Muscle of back (tissue), 13 donors: ENCODE measurements at places on chromosomes 3 and 15. TPM values are rescaled to one million over a fixed set of nuclear protein-coding genes. Genes with fewer than 3 reads are reported as not detected.
A peak's percentile ranks its signal among the peaks of the same experiment; 100 is the strongest.

The CACNA1D gene
- 1.8 TPM for polyA plus RNA-seq

The BCHE gene
- 61.8 TPM for polyA plus RNA-seq

- DNase-seq, result no peak
Measured at GRCh38 chr3:197381371-197381770, 83.0 kb upstream of the DLG1 start.

- DNase-seq, result no peak
Measured at GRCh38 chr3:72768936-72769335, 79.3 kb downstream of the SHQ1 start.

The SEMA3G gene
- polyA plus RNA-seq, result 10.7 TPM

DNA sequence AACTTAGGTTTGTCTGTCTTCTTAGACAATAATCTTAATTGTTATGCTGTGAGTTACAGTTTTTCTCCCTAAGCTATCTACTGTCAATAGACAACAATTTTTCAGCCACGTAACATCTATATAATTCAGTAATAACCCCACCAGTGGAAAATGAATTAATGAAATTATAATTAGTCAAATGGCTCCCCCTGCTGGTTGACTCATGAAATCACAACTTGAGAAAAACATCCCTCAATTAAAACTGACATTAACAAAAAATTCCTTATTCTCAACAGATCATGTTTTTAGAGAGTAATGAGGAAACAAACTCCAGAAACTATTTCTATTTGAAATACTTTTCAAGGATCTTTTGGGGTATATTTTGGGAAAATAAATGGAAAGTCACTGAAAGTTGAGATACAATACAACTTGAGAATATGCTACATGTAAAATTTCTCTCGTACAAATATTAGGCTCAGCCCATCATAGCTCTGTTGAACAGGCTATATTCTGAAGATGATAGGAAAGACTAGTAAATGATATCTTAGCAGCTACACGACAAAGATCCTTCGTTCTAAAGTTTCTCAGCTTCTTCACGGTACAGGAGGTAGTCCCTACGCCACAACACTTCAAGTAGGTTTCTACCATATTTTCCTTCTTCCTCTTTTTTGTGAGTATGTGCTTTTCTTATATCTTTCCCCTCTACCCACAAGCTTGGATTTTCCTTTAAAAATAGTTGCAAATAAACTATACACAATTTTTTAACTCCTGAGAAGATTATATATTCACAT, 20.7 kb downstream of the PPP1R2 start:
- peak; percentile 40 for DNase-seq

GRCh38 chr3:122563717-122564025, 429 bp downstream of the PARP9 start:
- DNase-seq, result no peak

The TOPBP1 gene
- polyA plus RNA-seq, result 25.9 TPM

DNA sequence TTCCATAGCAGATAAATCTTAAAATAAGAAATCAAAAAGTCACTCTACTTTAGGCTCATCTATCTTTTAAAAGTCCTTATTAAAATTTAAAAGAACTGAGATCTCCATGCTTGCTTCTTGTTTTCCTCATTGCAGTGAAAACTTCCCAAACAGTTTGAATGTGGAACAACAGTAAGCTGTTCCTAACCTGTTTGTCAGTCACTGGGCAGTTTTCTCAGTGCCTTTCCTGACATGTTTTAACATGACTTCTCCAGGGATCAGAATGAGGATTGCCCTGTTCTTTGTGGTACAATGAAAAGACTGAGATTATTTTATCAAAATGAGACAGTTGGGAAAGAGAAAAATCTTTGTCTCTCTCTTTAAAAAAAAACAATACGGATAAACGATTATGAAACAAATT, 774 bp downstream of the GPR87 start:
- no peak for DNase-seq

The SLC9C1 gene
- 0.11 TPM for polyA plus RNA-seq

DNA sequence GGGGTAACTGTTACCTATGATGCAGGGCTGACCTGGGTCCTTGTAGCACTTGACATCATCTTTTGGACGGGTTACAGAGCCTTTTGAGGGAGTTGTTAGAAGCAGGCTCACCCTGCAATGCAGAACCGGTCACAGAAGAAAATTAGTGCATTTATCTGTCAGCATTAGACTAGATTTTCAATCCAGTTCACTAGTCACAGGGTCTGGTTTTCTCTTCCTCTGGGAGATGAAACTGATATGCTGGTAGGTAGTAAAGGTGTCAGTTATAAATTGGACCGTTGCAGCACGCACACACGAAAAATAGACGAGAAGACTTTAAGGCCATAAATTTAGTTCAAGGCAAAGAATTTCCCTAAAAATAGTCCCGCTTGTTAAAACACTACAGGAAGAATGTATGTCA, 532.3 kb upstream of the ATP11B start:
- DNase-seq, result no peak

The HDAC11 gene
- 13.1 TPM for polyA plus RNA-seq

DNA sequence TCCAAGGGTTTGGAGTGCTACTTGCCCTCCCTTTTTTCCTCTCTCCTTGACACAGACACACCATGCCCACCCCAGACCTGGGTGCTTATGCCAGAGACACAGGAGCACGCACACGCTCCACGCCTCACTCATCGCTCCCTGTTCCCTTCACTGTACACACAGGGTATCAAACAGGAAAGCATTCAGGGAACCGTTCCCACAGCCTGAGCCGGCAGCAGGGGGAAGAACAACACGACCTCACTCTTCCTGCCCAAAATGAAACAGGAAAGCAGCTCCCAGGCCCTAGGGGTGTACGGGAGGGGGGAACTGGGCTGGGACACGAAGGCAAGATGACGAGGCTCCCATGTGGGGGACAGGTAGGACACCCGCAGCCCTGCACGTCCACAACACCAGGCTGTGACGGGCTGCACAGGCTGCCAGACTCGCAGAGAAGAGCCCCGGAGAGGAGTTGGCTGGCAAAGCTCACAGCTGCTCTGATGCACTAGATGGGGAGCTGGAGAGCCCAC, 11.2 kb downstream of the DLL4 start:
- no peak for DNase-seq

The CAMP gene
- 0.94 TPM for polyA plus RNA-seq

DNA sequence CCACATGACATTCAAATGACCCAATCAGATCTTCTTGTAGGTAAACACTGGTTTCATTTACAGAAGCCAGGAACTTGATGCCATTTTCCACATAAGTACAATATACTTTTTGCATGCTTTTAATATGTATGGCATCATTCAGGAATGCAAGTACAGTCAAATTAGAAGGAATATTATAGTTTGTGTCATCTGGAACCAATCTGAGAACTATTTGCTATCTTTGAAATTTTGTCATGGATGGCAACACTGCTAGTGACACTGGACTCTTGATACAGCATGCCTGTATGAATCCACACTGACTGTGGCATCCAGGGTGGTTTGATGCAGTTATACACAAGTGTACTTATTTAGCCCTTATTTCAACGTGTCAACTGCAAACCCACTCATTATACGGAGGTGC, 141.6 kb downstream of the EBLN2 start:
- no peak for DNase-seq

- DNase-seq, result no peak
Measured at GRCh38 chr15:99558084-99558483, 7.7 kb upstream of the MEF2A start.

GRCh38 chr3:66154444-66154861, 66.3 kb upstream of the SLC25A26 start:
- DNase-seq, result no peak

GRCh38 chr3:10709110-10709781, 106.8 kb upstream of the SLC6A11 start:
- DNase-seq, result no peak

GRCh38 chr15:65254758-65255157, 31.9 kb downstream of the PARP16 start:
- no peak for DNase-seq

The ADCY5 gene
- polyA plus RNA-seq, result 3.0 TPM

GRCh38 chr3:118782755-118783202, 251.9 kb downstream of the IGSF11 start:
- DNase-seq, result no peak

The PRICKLE2 gene
- 8.3 TPM for polyA plus RNA-seq

DNA sequence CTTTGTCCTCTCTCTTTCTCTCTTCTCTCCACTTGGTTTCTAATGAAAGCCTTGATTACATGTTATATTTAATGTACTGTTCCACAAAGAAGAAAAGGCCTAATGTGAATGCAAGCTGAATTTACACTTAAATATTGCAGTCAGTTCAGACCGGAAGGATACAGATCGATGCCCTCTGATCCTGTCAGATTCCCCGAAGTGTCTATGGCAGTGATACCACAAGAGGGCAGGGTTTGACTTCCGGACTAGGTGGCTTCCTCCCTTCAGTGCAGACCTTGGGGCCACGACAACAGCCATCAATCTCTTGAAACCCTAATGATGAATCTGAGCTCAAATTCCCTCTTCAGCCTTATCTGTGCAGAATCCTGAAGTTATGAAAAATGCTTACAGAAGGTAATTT, 29.5 kb downstream of the AGTR1 start:
- no peak for DNase-seq

DNA sequence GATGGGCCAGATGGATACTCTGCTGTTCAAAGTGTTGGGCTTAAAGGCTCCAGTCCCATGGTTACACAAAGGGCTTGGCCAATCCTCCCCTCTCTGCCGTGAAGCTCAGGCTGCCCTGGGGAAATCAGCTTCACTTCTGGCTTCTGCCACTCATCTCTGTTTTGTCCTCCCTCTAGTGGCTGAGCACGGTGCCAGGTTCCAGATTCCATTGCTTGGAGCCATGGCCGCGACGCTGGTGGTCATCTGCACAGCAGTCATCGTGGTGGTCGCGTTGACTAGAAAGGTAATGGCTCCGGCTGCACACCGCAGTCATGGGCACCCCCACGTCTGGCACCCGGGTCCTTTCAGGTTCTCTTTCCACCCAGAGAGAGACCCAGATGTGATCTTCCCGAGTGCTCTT, 5.6 kb downstream of the TIGIT start:
- DNase-seq, result no peak

The KIF15 gene
- 9.7 TPM for polyA plus RNA-seq

DNA sequence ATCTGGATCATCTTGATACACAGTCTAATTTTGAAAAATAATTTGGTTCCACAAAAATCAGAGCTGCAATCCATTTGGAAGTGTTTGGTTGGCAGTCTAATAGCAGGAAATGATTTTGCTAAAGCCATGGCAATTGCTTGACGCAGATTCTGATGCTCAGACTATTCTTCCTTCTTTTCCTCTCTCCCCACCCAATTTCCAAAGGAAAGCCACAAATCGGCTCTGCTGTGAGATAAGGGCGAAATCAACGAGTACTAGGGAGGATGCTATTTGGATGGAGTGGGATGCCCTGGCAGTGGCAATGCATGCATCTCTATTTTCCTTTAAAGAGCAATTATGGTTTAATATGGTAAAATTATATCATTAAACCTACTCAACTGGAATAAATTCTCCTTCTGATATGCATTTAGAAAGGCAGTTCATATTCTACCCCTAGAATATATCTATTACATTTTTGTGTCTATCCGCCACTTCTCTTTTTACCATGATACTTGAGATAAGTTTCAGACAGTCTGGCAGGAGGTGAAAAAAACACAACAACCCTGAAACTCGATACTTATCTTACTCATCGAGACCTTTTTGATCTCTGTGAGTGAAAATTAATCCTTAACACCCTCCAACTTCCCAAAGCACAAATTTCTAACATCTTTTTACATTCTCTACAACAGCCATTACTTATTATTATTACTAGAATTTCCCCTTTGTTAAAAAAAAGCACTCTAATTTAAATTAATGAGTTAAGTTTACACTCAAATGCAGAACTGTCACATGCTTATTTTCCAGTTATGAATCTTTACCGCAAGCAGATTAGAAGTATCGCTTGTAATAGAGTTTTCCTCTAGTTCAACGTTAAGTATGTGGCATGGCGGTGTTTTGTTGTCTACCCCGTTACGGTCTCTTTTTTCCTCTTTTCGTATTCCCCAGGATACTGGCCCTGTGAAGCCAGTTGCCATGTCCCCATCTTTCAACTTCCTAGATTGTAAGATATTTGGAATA, 433.3 kb downstream of the FOXP1 start:
- DNase-seq, result no peak

DNA sequence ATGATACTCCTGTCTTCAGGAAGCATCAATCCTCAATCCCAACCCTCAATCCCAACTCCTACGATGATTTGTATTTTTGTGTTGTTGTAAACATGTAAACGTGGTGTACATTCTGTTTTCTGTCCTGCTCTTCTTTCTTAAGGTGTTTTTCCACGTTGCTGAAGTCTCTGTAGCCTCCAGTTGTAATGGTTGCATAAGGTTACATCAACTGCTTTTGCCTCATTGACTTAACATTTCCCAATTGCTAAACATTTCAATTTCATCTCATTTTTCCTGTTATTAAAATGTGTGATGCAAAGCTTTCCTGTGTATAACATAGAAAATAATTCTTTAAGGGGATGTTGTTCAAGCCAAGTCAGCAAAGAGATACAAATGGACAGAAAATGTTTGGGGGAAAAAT, 33.4 kb downstream of the HRH1 start:
- no peak for DNase-seq

The ZDHHC23 gene
- polyA plus RNA-seq, result 1.5 TPM

The SH3GL3 gene
- 12.2 TPM for polyA plus RNA-seq

DNA sequence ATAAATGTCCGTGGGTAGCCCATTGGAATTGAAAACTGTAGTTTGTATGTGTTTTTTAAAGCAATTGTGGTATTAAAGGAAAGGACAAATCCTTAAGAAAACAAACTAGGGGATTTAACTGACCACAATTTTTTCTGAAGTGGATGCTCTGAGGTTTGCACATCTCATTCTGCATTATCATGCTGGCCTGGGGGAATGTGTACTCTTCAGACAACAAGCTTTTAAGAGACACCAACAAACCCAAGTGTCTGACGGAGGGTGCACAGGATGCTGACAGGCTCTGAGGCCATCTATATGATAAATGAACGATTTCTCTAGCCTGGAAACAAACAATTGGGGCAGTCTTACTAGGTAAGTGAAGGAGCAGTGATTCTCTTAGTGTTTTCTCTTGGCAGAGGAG, 9.1 kb downstream of the LINS1 start:
- no peak for DNase-seq

DNA sequence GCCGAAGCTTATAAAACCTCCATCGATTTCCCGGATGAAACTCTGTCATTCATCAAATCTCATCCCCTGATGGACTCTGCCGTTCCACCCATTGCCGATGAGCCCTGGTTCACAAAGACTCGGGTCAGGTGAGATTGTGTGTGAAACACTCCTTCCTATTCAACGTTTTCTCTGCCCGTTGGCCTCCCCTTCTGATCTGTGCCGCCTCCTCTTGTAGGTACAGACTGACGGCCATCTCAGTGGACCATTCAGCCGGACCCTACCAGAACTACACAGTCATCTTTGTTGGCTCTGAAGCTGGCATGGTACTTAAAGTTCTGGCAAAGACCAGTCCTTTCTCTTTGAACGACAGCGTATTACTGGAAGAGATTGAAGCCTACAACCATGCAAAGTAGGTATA, 47.4 kb downstream of the SEMA6D start:
- DNase-seq, result no peak

DNA sequence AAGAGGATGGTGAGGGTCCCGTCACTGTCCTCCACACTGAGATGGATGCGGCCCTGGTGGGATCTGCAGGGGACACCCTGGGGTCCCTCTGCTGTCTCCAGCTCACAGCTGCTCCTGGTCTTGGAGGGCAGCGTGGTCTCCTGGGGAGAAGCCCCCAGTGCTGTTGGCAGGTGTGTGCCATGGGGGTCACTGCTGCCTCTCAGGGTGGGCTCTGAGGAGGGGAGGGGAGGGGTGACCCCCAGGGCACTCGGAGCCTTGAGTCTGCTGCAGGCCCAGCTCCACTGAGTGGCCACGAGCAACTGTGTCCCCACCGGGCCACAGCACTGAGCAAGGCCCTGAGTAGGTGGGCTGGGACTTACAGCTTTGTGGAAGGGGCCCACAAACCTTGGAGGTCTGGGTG, 34.7 kb downstream of the KLHL25 start:
- no peak for DNase-seq
